D721Med (cell line): ENCODE measurements at places on chromosomes 2 and 18.

DNA sequence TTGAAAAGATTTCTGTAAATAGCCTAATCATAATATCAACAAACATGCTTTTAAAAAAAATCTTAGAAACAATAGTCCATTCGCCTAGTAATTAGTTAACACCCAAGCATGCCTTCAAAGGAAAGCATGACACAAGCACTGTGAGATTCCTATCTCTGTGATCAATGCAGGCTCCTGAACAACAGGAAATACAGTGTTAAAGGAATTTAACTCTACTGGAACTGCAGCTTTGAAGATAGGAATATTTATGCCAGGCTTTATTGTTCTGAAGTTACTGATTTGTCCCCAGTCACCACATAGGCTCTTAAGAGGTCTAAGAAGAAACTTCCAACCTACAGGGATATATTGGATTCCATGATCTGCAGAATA, 15.4 kb upstream of the FAM124B start:
- DNase-seq = no peak

DNA sequence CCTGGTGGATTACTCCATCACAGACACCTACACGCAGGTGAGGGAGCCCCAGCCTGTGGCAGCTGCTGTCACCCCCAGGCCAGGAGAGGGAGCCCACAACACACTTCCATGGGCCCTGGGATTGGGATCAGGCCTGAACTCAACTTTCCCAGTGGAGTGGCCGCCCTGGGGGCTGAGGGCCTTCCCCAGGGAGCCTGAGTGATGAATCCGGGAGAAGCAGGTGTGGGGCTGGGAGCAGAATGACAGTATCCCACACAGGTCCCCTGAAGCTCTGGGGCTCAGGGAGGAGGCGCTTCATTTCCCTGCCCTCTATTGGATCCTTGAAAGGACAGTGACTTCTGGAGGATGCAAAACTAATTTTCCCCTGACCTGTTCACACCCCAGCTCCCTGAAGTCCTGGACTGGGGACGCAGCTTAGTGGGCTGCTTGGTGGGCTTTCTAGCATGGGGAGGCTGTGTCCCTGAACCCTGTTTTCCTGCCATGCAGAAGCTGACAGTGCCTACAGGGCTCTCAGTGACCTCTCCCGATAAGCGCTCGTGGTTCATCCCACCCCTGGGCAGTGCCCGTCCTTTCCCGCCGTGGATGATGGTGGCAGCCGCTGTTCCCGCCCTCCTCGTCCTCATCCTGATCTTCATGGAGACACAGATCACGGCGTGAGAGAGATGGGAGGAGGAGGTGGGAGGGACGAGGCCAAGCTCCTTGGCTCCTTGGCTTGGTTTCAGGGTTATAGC, 11.0 kb downstream of the SLC4A3 start:
- DNase-seq = no peak

DNA sequence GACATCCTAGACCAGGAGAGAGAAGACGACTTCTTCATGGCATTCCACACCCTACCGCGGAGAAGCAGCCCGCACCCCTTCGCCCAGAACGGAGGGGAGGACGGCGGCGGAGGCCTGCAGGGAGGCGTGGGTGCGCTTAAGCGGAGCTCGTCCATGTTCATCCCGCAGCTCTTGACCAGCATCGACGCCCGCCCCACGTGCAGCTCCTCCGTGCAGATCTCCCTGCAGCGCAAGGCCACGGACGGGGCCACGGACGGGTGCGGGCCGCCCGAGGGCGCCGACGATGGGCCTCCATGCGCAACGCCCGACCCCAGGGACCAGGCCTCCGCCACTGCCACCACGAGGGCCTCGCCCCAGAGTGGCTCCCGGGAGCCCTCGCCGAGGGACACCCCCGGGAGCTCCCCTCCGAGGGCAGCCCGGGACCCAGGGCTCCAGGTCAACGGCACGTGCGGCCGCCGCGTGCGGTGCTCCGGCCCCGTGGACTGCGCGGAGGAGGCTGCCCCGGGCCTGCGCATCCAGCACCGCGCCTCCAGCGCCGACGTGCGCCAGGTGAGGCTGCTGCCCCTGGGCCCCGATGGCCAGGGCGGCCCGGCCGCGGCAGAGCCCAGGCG, 211.8 kb downstream of the NEDD4L start:
- DNase-seq = no peak

- DNase-seq = no peak
Measured at GRCh38 chr2:170711774-170712652, 3.1 kb upstream of the SP5 start.

- DNase-seq = no peak
Measured at GRCh38 chr2:36396878-36397539, 41.4 kb downstream of the CRIM1 start.

- no peak for DNase-seq
Measured at GRCh38 chr18:36650266-36650665, 178.5 kb downstream of the TPGS2 start.

- peak; percentile 97 for DNase-seq
Measured at GRCh38 chr18:8704361-8705237, 757 bp upstream of the MTCL1 start.

- no peak for DNase-seq
Measured at GRCh38 chr2:101967826-101968513, 23.8 kb upstream of the IL1R2 start.

DNA sequence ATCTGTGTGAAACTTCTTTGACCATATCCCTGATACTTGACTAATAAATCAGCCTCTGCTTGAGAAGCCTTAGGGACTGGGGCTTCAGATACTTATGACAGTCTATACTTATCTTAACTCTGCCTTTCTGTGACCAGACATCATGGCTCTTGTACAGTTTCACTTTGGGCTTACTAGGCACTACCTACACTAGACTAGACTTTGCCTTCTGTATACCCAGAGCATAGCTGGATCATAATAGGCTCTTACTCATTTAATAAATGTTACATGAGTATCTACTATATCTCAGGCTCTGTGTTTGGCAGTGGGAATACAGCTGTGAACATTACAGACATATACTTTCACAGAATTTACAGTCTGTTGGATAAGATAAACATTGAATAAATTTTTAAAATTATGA, 9.0 kb downstream of the UGP2 start:
- no peak for DNase-seq

DNA sequence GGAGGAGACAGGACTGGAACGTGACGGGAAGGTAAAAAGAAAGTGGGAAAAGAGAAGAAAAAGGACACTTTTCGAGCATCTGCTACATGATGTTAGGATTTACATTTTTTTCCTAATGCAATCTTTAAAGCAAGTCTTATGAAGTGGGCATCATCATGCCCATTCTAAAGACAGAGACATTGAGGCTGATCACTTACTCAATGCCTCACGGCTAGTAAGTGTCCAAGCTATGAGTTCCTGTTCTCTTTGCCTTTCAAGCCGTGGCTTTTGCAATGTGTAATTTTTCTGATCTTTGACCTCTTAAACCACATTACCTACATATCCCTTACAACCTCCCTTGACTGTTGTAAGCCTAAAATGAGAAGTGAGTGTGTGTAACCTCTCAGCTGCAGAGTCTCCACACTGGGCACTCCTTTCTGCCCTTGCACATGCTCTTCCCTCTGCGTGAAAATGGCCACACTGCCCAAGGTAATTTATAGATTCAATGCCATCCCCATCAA, 649.2 kb downstream of the RNF144A start:
- no peak for DNase-seq

DNA sequence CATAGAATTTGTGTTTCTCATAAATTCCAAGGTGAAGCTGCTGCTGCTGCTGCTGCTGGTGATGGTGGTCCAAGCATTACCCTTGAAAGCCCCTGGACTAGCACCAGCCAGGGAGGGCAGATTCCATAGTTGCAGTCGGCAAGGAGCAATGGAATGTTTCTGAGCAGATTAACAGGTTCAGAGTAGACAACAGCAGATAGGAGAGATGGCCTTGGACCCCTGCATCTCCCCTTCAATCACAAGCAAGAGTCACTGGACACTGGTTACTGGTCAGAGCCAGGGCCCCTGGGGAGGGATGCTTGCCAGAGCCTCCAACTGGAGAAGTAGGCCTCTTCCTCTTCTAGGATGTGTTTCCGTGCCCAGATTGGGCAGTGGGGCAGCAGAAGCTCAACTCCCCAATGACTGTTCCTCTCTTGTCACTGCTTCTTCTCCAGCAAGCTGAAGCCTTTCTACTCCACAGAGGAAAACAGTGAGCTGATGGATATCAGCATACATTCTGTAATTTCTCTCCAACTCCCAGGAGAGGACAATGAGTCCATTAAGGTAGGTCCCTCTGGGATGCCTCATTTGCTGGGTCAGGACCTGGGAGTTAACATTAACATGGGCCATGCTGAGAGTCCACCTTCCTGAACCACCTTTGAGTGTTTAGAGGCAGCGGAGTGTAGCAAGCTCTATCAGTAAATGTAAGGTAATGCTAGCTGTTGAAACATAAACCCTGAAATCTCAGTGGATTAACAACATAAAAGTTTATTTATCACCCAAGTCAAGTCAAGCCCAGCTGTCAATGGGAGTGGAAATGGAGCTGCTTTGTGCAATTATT, 35.3 kb downstream of the MROH2A start:
- DNase-seq = no peak

DNA sequence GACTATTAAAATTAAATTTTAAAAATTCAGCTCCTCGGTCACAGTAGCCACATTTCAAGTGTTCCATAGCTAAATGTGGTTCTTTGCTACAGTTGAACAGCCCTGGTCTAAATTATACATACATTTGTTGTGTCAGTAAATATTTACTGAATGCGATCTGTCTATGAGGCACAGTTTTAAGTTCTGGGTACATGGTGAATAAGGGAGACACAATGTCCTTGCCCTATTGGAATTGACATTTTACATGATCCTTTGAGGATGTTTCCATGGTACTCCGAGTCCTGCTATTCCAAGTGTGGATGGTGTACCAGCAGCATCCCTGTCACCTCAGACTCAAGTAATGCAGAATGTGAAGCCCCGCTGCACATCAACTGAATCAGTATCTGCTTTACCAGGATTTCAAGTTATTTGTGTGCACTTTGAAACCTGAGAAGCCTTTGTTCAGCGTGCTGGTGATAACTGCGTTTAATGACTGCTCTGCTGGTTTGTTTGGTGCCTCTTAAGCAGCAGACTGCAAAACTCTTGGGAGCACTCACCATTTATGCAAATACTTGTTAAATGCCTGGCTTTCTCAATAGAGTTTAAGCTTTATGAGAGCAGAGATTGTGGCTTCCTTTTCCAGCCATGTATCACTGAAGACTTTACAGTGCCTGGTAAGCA, 1.5 kb downstream of the GALNT1 start:
- no peak for DNase-seq

DNA sequence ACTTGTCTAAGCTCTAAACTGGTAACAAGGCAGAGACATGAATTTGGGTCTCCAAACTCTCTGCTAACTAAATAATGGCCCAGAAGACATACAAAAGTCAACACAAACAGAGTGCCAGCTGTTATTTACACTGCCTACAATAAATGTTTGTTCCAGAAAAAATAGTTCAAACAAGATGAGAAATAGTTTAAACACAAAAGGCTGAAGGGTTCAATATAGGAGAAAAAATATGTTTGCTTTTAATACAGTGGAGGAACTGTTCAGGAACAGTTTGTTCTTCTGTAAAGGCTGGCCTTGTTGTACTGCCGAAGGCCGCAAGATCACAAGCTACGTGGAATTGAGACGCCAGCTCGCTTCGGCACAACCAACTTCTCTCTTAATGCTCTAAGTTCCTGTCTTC, 74.6 kb downstream of the AFF3 start:
- no peak for DNase-seq

- no peak for DNase-seq
Measured at GRCh38 chr18:10482985-10483949, 28.8 kb downstream of the APCDD1 start.

- DNase-seq = no peak
Measured at GRCh38 chr2:159715451-159715850, 3.1 kb downstream of the MARCHF7 start.

DNA sequence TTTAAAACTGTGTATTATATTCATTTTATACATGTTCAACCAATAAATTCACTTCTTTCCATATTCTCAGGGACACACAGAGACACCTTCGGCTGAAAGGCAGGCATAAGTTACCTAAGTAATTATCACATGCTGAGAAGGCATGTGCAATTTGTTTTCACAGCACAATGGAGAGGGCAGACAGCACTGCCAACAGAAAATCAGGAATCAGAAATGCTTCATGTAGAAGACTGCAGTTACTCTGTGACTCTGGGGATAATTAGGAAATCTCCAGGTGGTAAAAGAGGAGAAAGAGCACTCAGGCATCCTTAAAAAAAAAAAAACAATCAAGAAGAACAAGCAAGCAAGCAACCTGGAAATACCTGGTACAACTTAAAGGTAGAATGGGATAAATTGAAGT, 49.3 kb downstream of the DSEL start:
- no peak for DNase-seq

- no peak for DNase-seq
Measured at GRCh38 chr2:222283634-222284033, 15.2 kb downstream of the PAX3 start.
